ENCODE measurements at places on chromosomes 1 and 21.

GRCh38 chr1:51504806-51505525 lies 14.1 kb downstream of the EPS15 start:
- no peak for DNase-seq

- DNase-seq: no peak
Measured at GRCh38 chr1:40872276-40872675, 10.1 kb upstream of the CITED4 start.

- no peak for DNase-seq
Measured at GRCh38 chr1:6123083-6123482, 57.0 kb downstream of the CHD5 start.

GRCh38 chr1:180594723-180595122 lies 36.0 kb downstream of the OVAAL start:
- no peak for DNase-seq

DNA sequence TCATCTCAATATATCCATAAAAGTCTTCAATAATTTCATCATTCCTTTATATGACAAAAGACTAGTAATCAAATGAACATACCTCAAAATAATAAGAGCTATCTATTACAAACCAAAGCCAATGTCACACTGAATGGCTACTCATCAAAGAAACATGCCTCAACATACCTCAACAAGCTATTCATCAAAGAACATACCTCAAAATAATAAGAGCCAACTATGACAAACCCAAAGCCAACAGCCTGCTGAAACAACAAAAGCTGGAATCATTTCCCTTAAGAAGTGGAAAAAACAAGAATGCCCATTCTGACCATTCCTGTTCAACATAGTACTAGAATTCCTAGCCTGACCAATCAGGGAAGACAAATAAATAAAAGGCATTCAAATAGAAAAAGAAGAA lies 1373.7 kb downstream of the BRINP3 start:
- DNase-seq: no peak

DNA sequence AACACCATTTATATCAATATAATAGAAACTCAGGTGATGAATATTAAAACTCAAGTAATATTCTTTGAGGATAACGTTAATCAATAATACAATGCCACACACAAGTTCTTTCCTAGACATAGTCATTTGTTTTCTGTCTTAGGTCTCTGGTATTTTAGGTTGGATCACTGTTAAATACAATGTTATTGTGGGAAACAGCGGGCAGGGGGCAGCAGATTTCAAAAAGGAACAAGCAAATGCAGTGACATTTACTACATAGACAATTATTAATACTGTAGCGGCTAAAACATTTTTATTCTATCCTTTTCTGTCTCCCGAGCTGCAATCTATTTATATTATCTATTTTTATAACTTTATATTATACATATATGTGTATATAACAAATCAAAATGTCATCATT lies 186.4 kb upstream of the ZNHIT6 start:
- no peak for DNase-seq

DNA sequence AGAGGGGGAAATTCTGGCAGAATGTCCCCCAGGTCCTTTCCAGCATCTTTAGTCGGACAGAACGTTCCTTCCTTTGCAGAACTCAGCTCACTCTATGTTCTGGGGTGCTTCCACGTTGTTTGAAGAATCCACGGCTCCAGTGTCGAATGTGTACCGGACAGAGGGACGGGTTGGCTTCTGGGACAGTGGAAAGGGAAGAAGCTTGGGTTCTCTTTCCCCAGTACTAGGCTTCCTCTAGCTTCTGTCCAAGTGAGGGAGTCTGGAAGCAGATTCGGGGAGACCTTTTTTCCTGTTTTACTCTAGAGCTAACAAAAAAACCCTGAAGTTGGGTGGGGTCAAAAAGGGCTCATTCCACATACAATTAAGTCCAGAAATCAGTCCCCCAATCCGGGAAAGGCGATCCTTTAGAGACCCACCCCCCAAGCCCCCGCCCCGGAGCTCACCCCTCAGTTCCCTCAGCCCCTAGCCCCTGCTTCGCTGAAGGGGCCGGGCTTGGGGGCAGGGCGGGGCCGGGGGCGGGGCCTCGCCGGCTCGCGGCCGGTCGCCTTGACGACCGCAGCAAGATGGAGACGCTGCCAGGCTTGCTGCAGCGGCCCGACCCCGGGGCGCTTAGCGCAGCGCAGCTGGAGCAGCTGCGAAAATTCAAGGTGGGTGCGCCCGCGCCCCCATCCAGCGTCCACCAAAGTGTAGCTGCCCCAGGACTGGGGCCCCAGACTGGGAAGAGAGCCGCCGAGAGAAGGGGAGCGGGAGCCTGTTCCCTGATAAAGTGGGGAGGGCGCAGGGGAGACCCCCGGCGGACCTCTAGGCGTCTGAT lies at the start of gene RIIAD1:
TSS of gene RIIAD1 (plus strand) at position 549 of the 814 bp plus-strand sequence. CDS start at position 564, 15 bp downstream.
- no peak for DNase-seq

GRCh38 chr21:16797966-16798365 lies 714.9 kb upstream of the CXADR start:
- no peak for DNase-seq

GRCh38 chr1:156276532-156276931 lies 6.1 kb downstream of the SMG5 start:
- DNase-seq: no peak

DNA sequence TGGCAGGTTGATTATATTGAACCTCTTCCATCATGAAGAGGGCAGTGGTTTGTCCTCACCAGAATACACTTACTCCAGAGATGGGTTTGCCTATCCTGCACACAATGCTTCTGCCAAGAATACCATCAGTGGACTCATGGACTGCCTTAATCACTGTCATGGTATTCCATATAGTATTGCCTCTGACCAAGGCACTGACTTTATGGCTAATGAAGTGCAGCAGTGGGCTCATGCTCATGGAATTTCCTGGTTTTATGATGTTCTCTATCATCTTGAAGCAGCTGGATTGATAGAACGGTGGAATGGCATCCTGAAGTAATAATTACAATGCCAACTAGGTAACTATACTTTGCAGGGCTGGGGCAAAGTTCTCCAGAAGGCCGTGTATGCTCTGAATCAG lies 16.6 kb upstream of the GBP6 start:
- DNase-seq: no peak

GRCh38 chr1:40762144-40762923 lies 21.3 kb upstream of the KCNQ4 start:
- DNase-seq: no peak

DNA sequence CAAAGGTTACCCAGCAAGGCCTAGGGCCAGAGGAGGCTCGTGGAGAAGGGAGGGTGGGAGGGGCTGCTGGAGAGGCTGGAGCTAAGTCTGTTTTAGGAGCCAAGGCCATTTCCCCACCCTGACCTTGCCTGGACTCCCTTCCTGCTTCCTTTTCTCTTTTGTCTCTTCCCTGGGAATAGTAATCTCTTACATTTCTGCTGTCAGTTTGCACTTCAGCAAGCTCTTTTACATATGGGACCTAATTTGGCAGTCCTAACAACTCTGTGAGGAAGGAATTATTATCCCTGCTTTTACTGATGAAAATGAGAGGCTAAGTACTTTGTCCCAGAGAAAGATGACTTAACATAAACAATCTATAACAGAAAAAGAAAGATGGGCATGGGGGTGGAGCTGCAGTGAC lies 13.8 kb downstream of the OPTC start:
- no peak for DNase-seq

GRCh38 chr1:223331301-223331700 lies 32.7 kb downstream of the SUSD4 start:
- no peak for DNase-seq

- no peak for DNase-seq
Measured at GRCh38 chr1:50667710-50668356, 244.6 kb upstream of the DMRTA2 start.

DNA sequence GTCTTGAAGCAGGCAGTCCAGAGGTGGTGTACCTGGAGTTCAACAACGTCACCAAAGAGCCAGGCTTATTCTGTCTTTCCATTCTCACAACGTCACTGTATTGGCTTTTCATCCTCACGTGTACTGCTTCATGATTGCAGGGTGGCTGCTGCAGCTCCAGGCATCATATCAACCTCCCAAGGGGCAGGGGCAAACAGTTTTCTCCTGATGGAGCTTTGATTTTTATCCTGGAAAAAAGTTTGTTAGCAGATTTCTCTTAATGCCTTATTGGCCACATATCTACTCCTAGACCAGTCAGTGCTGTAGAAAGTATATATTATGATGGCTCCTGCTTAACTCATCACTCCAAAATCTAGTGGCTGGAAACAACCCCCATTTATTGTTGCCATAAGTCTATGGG lies 8.3 kb upstream of the OPRD1 start:
- no peak for DNase-seq

DNA sequence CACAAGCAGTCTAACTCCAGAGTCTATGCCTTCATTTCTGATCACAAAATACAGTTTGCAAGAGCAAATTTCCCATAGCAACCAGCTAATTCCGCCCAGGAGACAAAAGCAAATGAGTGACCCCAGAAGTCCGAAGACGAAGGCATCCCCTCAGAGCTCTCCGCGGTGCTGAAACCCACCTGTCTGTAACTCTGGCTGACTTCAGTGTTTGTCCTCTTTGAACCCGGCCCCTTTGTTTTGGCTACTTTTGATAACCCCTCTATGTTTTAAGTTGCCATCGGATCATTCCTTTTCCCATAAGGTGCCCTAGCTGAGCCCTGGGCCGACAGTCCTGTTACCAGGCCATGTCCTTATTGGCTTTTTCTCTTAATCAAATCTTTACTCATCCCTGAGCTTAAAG lies 515.8 kb downstream of the PTPRU start:
- DNase-seq: no peak

DNA sequence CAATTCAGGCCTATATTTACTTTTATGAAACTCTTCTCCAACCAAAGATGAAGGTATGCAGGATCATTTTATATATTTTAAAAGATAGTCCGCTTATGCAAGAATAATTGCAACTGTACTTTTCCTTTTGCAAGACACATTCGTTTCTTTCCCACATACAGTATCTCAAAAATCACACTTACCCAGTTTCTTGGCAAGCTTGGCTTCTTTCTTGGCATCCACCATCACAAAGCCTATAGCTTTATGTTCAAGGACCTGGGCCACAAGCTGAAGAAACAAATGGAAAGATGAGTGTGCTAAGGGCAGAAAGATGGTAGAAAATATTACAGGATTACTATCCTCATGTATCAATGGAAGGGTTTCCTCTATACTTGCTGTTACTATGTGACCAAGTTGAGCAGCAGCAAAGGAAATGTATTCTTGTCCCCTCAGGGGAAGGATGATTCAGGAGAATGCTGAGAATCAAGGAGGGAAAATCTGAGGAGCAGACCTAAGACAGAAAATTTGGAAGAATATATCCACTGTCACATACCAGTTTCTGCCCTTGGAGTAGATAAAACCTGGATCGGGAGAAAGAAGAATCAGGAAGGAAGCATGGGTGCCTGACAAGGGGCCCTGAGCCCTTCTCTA lies 23.8 kb downstream of the CASQ2 start:
- DNase-seq: no peak

GRCh38 chr21:17803536-17803935 lies 15.6 kb downstream of the C21orf91 start:
- DNase-seq: no peak

DNA sequence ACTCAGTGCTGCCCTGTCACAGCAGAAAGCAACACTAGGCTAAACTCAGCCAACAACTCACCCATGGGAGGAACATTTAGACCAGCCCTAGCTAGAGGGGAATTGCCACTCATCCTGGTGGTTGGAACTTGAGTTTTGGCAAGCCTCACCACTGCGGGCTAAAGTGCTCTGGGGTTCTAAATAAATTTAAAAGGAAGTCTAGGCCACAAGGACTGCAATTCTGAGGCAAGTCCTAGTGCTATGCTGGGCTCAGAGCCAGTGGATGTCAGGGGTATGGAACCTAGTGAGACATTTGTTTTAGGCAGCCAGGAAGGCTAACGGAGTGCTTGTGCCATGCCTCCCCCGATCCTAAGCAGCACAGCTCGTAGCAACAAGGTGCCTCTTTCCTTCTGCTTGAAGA lies 78.0 kb downstream of the RGS13 start:
- no peak for DNase-seq

GRCh38 chr1:182802006-182802803 lies 12.6 kb downstream of the NPL start:
- no peak for DNase-seq

DNA sequence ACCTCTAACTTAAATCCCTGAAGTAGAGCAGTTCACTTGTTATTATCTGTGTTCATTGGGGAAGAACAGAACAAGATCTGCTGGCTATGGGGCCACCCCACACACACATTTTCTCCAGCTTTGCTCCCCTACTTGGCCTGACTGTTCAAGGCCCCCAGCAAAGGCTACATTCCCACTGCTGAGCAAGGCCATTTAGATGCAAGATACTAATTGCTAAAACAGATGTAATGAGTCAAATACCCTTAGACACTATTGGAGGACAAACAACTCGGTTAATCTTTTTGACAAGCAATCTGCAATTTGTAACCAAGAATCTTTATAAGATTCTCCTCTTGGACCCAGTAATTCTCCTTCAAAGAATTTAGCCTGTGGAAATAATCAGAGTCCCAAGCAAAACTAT lies 67.7 kb downstream of the NAV1 start:
- DNase-seq: no peak

DNA sequence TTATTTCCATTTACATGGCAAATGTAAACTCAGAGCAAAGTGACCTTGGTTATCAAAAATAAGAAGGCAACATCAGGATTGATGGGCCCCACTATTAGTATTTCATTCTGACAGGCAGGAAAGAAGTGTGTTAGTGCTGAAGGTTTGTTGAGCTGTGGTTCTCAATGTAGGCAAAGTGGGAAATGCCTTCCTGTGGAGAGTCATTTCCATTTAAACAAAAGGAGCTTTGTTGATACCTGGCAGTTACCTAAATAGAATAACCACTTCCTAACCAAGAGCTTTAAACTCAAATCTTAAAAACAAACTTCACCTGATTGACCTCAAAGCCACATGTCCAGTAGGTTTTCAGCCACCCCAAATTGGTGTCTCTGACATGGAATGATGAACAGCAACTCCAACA lies 579.9 kb upstream of the BEND5 start:
- no peak for DNase-seq

GRCh38 chr1:89085781-89086180 lies 20.8 kb upstream of the GBP1 start:
- DNase-seq: no peak

DNA sequence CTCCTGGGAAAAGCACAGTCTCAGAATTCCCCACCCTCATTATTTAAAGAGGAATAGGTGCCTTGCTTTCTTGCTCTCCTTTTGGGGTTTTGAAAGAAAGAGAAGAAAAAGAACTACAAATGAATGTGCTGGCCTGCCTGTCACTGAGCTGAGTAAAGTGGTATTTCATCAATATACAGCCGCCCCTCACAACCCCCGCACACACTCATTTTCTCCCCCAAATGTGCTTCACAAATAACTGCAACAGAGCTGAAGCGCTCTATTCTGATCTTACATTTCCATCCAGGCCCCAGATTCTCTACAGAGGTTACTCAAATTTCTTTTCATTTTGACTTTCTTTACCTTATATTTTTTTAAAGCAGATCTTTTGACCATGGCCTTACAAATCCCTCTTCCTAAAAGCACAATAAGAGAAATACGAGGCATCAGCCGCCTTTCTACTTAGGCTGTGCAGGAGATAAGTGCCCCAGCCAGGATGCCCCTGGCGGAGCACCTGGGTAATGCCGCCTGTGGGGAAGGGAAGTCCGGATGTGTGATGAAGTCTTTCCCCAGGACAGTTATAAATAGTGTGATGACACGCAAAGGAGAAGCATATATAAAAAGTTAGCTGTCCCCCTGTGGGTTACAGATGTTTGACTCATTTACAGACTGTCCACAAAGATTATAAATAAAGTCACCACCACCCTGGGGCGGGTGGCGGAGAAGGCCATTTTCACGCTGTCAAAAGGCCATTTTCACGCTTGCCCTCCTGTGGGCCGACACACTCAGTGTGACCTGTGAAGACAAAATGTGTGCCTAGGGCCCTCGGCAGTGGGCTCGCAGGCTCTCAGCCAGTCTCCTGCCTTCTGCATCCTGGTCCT lies 6.5 kb downstream of the KCNN3 start:
- no peak for DNase-seq
